ENCODE measurements at places on chromosomes 7 and 10. TPM values are rescaled to one million over a fixed set of nuclear protein-coding genes. Genes with fewer than 3 reads are reported as not detected.

Gene CCZ1B
- total RNA-seq, result 43.7 TPM

DNA sequence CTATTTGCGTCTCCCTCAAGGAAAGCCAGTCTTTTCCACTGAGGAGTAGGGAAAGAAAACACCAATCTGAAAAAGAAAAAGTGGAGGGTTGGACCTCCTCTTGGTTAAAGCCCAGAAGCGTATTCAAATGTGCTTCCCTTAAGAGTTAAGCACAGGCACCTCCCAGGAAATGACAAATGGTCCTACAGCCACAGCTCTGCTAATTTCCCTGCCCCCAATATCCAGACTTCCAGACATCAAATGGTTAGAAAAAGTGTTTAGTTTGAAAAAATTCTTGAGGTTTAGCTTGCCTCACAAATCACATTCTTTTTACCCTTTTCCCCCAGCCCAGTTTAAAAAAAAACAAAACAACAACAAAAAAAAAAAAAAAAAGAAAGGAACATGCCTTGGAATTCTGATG is 19.0 kb upstream of the COL1A2 start:
- H3K36me3 ChIP-seq, result no peaks in the 10 kb centered on the region
- H3K27ac ChIP-seq, result no peak overlapping the region
- H3K27me3 ChIP-seq, result no peaks in the 10 kb centered on the region
- peaks cover 13% of the 10 kb centered on the region for H3K4me1 ChIP-seq
- peak; percentile 82 for DNase-seq

- H3K4me3 ChIP-seq, result no peak overlapping the region
- no peaks in the 10 kb centered on the region for H3K36me3 ChIP-seq
- no peak for DNase-seq
Measured at GRCh38 chr7:4663239-4664018, 18.7 kb upstream of the FOXK1 start.

DNA sequence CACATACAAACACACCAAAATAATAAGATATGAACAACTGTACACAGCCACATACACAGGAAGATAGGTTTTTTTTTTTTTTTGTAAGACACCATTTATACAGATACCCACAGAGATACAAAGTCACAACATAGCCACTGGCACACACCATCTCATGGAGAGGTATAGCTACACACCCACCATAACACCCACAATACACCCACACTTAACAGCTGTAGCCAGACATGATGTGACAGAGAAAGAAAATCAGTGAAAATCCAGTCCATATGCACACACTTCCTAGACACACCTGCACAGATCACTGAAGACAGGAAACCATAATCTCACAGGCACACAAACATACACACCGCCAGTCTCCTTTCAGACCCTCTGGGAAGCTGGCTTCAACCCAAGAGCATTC is 62.4 kb upstream of the PAX2 start:
- peaks cover 74% of the 10 kb centered on the region for H3K27me3 ChIP-seq
- no peak overlapping the region for H3K4me3 ChIP-seq
- no peak overlapping the region for H3K27ac ChIP-seq
- H3K4me1 ChIP-seq, result no peaks in the 10 kb centered on the region

- H3K27ac ChIP-seq, result peak overlapping the region; percentile 51
- peak overlapping the region; percentile 80 for H3K4me3 ChIP-seq
- no peaks in the 10 kb centered on the region for H3K27me3 ChIP-seq
- H3K36me3 ChIP-seq, result peaks cover 7% of the 10 kb centered on the region
- peaks cover 26% of the 10 kb centered on the region for H3K4me1 ChIP-seq
- no peak for DNase-seq
Measured at GRCh38 chr7:27129729-27130539, 623 bp downstream of the HOXA4 start.

DNA sequence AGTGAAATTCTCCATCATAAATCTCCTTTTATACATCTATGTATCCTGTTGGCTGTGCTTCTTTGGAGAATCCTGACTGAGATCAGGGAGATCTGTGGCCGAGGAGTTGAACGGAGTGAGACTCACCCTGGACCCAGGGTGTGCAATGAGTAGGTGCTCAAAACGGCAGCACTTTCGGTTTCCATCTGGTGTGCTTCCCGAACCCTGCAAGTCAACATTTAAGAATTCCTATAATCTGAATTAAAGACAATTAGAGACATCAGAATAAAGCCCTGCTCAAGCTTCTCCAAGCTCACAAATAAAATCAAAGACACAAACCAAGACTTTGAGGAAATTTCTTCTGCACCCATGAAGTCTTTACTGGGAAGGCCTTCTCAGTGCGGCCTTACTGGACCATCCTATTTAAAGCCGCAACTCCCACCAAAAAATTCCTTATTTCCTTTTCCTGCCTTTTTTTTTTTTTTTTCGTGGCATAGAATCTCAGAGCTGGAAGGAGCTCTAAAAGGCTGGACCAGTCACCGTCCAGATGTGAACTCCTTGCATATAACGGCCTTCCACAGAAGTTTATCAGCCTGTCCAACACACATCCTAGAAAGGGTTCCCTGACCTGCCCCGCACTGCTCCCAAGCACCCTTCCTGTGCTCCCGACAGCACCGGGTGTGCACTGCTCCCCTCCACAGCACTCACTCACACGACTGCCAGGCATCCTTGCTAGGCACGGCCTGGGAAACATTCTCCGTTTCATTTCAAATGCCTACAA is 29.7 kb downstream of the GNA12 start:
- H3K27ac ChIP-seq, result no peak overlapping the region
- H3K4me1 ChIP-seq, result peaks cover 28% of the 10 kb centered on the region
- no peaks in the 10 kb centered on the region for H3K27me3 ChIP-seq
- no peak overlapping the region for H3K4me3 ChIP-seq
- peaks cover 15% of the 10 kb centered on the region for H3K36me3 ChIP-seq
- no peak for DNase-seq

GRCh38 chr10:124292911-124293615 is 125.7 kb downstream of the OAT start:
- H3K4me1 ChIP-seq, result peaks cover 14% of the 10 kb centered on the region
- H3K27ac ChIP-seq, result no peak overlapping the region
- no peak for DNase-seq
- H3K27me3 ChIP-seq, result no peaks in the 10 kb centered on the region
- no peak overlapping the region for H3K4me3 ChIP-seq
- H3K36me3 ChIP-seq, result no peaks in the 10 kb centered on the region

DNA sequence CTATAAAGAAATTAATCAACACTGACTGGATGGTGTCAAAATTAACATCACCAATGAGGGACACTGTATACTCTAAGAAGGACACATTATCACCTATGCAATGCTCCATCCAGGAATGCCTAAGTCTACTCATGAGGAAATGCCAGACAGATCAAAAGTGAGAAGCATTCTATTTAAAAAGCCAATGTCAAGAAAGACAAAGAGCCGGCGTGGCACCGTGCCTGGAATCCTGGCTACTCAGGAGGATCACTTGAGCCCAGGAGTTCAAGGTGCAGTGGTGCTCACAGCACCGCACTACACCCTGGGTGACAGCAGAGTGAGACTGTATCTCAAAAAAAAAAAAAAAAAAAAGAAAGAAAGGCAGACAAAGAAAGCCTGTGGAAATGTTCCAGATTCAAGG is 45.5 kb upstream of the ANAPC16 start:
- H3K36me3 ChIP-seq, result peaks cover 15% of the 10 kb centered on the region
- peak; percentile 55 for DNase-seq
- H3K27me3 ChIP-seq, result no peaks in the 10 kb centered on the region
- H3K27ac ChIP-seq, result peak overlapping the region; percentile 52
- no peak overlapping the region for H3K4me3 ChIP-seq

Gene UNCX
- not detected for total RNA-seq

Gene PLEKHS1
- total RNA-seq, result not detected

All from MCF 10A (cell line).